ENCODE measurements at places on chromosomes 1 and 21.
A peak's percentile ranks its signal among the peaks of the same experiment; 100 is the strongest.

- no peak overlapping the region for H3K27ac ChIP-seq
- H3K4me3 ChIP-seq: no peak overlapping the region
- peaks cover 13% of the 10 kb centered on the region for H3K4me1 ChIP-seq
- no peak for DNase-seq
- no peaks in the 10 kb centered on the region for H3K27me3 ChIP-seq
Measured at GRCh38 chr1:15173863-15174614, 20.5 kb downstream of the TMEM51 start.

DNA sequence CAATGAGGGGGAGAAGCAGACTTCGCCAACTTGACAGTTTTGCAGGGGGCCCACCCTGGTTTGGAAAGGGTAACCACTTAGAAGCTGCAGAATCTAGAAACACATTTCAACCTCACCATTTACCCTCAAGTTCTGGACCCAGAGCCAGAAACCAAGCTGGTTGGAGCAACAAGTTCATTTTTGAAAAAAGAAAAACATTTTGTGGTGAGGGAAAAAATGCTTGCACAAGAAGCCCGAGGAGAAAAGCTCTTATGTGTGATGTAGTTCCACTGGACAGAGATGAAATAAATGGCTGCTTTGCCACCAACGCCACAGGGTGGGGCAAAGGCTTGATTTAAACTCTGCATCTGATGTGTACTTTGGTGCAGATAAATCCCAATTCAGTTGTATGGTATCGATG lies 10.6 kb upstream of the NGF start:
- H3K36me3 ChIP-seq: no peaks in the 10 kb centered on the region
- H3K27me3 ChIP-seq: peaks cover 5% of the 10 kb centered on the region

- no peaks in the 10 kb centered on the region for H3K4me1 ChIP-seq
- DNase-seq: no peak
- H3K4me3 ChIP-seq: no peak overlapping the region
- no peaks in the 10 kb centered on the region for H3K27me3 ChIP-seq
- H3K36me3 ChIP-seq: no peaks in the 10 kb centered on the region
- H3K27ac ChIP-seq: no peak overlapping the region
Measured at GRCh38 chr21:42548687-42549406, 35.2 kb downstream of the SLC37A1 start.

DNA sequence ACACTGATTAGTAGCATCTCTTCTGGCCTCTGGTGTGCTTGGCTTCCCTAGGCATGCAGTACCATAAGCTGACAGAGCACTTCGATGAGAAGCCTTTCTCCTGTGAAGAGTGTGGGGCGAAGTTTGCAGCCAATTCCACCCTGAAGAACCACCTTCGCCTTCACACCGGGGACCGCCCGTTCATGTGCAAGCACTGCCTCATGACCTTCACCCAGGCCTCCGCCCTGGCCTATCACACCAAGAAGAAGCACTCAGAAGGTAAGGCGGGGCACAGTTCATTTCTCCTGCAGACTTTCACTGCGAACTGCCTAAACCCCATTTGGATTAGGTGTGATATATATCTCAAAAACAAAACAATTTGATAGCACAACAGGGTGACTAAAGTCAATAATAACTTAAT lies 50.4 kb upstream of the EPHA8 start:
- H3K36me3 ChIP-seq: peaks cover 23% of the 10 kb centered on the region
- no peak for DNase-seq
- no peak overlapping the region for H3K4me3 ChIP-seq
- no peaks in the 10 kb centered on the region for H3K27me3 ChIP-seq

DNA sequence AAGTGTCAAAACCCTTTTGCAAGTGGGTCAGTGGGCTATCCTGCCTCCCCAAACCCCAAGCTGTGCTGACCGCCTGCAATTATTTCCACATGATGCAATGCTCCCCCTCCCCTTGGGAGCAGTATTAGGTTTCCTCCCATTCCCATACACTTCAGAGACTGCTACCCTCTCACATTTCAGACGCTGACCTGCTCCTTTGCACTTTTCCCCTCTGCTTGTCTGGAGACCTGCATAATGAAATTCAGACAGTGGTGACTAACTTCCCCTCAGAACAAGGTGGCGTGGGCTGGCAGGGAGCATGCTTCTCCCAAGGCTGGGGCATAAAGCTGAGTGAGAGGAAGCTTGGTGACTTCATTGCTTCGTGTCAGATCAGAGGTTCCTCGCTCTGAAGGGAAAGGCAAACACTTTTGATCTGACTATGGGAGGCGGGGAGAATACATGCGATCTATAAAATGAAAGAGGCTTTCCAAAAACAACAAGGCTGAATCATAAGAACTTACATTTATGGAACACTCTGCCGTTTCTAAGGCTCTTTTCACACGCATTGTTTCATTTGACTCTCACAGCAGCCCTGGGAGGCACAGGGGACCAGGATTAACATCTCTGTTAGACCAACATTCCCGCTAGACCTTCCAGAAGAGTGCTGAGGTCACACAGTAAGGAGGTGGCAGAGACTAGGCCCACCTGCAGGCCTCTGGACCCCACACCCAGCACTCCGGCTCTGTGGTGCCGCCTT lies 27.5 kb upstream of the ROR1 start:
- H3K36me3 ChIP-seq: no peaks in the 10 kb centered on the region
- H3K27ac ChIP-seq: peak overlapping the region; percentile 90
- H3K4me1 ChIP-seq: peaks cover 20% of the 10 kb centered on the region

- H3K4me3 ChIP-seq: peak within 1 kb of the TSS; percentile 88
- peaks cover 9% of the 10 kb centered on the region for H3K36me3 ChIP-seq
- no peaks in the 10 kb centered on the region for H3K27me3 ChIP-seq
- peaks cover 16% of the 10 kb centered on the region for H3K4me1 ChIP-seq
- peak; percentile 88 for DNase-seq
Measured at GRCh38 chr1:22052115-22053016, at the start of gene CDC42. Gene CDC42, plus strand, starts transcription at chr1:22052709. Its CDS starts 25,770 bp downstream, at chr1:22078479.

GRCh38 chr1:226641671-226642231 lies 93.2 kb downstream of the STUM start:
- no peak for DNase-seq
- H3K36me3 ChIP-seq: no peaks in the 10 kb centered on the region
- H3K27me3 ChIP-seq: no peaks in the 10 kb centered on the region
- peaks cover 33% of the 10 kb centered on the region for H3K4me1 ChIP-seq
- H3K27ac ChIP-seq: no peak overlapping the region

DNA sequence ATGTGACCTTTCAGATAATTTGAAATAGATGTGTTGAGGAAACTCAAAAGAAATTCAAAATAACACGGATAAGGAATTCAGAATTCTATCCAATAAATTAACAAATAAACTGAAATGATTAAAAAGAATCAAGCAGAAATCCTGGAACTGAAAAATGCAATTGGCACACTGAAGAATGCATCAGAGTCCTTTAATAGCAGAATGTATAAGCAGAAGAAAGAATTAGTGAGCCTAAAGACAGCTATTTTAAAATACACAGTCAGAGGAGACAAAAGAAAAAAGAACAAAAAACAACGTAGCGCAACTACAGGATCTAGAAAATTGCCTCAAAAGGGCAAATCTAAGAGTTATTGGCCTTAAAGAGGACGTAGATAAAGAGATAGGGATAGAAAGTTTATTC lies 99.6 kb upstream of the SAMSN1 start:
- H3K4me1 ChIP-seq: no peaks in the 10 kb centered on the region
- no peak overlapping the region for H3K27ac ChIP-seq
- H3K27me3 ChIP-seq: no peaks in the 10 kb centered on the region
- no peak overlapping the region for H3K4me3 ChIP-seq

- peaks cover 14% of the 10 kb centered on the region for H3K4me1 ChIP-seq
- no peak overlapping the region for H3K27ac ChIP-seq
- H3K36me3 ChIP-seq: no peaks in the 10 kb centered on the region
- no peak for DNase-seq
- H3K27me3 ChIP-seq: no peaks in the 10 kb centered on the region
Measured at GRCh38 chr1:84756001-84756400, 65.7 kb upstream of the SSX2IP start.

- no peaks in the 10 kb centered on the region for H3K27me3 ChIP-seq
- H3K4me3 ChIP-seq: no peak overlapping the region
- H3K27ac ChIP-seq: no peak overlapping the region
- DNase-seq: no peak
- H3K4me1 ChIP-seq: no peaks in the 10 kb centered on the region
Measured at GRCh38 chr1:221939607-221940006, 197.7 kb upstream of the DUSP10 start.

DNA sequence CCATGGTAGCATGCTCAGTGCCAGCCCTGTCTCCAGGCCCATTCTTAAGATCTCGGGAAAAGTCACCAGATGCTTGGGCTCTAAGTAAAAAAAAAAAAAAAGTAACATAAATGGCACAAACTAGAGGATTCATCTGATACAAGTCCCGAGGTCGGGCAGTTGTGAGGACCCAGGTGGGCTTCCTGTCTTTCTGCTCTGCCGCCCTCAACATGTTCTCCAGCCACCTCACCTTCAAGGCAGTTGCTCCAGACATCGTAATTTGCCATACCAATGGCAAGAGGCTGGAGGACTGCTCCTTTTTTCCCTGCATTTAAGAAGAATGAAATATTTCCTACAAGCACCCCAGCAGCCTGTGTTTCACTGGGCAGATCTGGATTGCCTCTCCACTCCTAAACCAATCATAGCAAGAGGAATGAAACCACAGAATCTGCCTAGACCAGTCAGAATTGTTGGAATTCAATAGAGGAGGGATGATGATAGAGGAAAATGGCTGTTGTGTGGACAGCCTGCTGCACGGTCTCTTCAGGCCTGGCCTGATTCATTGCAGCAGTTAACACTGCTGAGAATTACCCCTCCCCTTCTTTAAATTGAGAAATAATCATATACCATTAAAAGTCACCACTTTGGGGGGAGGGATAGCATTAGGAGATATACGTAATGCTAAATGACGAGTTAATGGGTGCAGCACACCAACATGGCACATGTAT lies 5.4 kb downstream of the HMGN2 start:
- H3K27me3 ChIP-seq: no peaks in the 10 kb centered on the region
- H3K4me1 ChIP-seq: peaks cover 9% of the 10 kb centered on the region
- no peak overlapping the region for H3K4me3 ChIP-seq
- DNase-seq: no peak

- H3K4me3 ChIP-seq: no peak overlapping the region
- H3K27ac ChIP-seq: no peak overlapping the region
- DNase-seq: peak; percentile 12
Measured at GRCh38 chr21:42636520-42637266, 16.7 kb upstream of the PDE9A start.

DNA sequence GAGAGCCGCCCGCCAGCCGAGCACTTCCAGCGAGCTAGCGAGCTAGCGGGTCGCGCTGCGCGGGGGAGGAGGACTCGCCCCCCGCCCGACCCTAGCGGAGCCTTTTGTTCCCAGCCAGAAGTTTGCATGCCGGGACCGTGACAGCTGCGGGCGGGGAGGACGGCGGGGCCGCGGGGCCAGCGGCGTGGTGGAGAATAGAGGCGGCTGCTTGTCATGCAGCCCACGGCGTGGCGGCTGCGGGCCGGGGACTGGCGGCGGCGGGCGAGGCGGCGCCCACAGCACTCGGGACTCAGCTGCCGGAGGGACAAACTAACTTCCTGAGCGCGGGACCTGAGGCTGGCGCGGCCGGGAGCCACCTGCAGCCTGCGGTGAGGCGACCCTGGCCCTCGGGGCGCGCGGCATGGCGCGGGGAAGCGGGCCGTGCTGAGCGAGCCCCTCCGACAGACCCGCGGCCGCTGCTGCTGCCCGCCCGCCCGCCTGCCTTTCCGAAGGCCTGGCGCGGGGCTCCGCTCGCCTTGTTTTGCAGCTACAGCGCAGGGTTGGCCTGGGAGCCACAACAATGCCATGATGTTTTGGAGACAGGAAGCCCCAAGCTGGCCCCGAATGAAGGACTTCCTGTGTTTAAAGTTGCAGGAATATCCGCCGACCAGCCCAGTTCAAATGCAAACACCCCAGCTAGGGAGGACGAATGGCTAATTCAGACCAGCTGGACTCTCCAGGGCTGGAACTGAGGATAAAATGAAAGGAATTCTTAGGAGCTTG lies 82.2 kb upstream of the BMP8A start:
- no peaks in the 10 kb centered on the region for H3K27me3 ChIP-seq
- peaks cover 7% of the 10 kb centered on the region for H3K36me3 ChIP-seq
- peak overlapping the region; percentile 67 for H3K27ac ChIP-seq
- DNase-seq: no peak

DNA sequence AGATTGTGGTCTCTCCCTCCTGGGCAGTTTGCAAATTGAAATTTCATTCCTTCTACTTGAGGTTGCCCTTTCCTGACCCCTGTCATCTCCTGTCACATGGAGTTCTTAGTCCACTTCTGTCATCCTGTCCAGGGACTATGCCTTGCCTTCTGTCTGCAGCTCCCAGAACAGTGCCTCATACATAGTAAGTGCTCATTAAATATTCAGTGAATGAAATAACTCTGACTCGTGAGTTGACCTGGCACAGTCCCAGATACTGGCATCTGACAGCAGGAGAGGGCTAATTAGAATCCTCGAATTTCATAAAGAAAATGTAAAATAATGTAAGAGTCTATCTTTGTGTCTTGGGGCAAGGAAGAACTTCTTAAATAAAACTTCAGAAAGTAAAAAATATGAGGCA lies 50.8 kb downstream of the CNIH3 start:
- no peak overlapping the region for H3K27ac ChIP-seq
- H3K27me3 ChIP-seq: no peaks in the 10 kb centered on the region
- H3K4me1 ChIP-seq: peaks cover 6% of the 10 kb centered on the region

DNA sequence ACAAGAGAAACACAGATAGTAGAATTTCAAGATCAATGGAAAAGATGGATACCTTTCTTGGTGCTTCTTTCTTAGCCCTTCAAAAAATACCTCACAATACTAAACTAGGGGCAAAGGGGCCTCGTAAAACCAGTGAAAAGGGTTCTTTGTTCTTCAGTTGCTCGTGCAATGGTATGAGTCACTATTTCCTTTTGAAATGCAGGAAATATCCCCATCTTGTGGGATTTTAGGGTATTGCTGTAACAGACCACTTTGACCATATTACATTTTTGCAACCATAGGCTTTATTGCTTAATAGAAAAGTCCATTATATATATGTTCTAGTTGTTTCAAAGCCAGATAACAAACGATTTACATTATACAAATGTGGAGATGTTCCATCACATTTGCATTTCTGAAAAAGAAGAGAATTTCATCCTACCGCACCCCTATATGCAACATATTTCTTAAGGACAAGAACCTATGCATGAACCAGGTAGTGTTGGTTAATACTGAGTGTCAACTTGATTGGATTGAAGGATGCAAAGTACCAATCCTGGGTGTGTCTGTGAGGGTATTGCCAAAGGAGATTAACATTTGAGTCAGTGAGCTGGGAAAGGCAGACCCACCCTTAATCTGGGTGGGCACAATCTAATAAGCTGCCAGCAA lies 88.6 kb upstream of the PKN2 start:
- no peak overlapping the region for H3K4me3 ChIP-seq
- peak; percentile 20 for DNase-seq
- no peaks in the 10 kb centered on the region for H3K27me3 ChIP-seq
- H3K4me1 ChIP-seq: no peaks in the 10 kb centered on the region
- no peak overlapping the region for H3K27ac ChIP-seq
- H3K36me3 ChIP-seq: no peaks in the 10 kb centered on the region

GRCh38 chr1:63917571-63918417 lies 144.0 kb downstream of the ROR1 start:
- peaks cover 27% of the 10 kb centered on the region for H3K4me1 ChIP-seq
- peaks cover 15% of the 10 kb centered on the region for H3K27me3 ChIP-seq
- no peak overlapping the region for H3K4me3 ChIP-seq
- peak; percentile 47 for DNase-seq
- no peak overlapping the region for H3K27ac ChIP-seq
- no peaks in the 10 kb centered on the region for H3K36me3 ChIP-seq

- peaks cover 3% of the 10 kb centered on the region for H3K27me3 ChIP-seq
- H3K36me3 ChIP-seq: no peaks in the 10 kb centered on the region
Measured at GRCh38 chr1:31552489-31552888, 23.8 kb upstream of the TINAGL1 start.

Measured in astrocyte (in vitro differentiated cells and primary cell).